Progenitor cell of endocrine pancreas (in vitro differentiated cells): ENCODE measurements at places on chromosomes 4 and X. TPM values are rescaled to one million over a fixed set of nuclear protein-coding genes. Genes with fewer than 3 reads are reported as not detected.

GRCh38 chr4:41217020-41217333 is 2.6 kb upstream of the APBB2 start:
- peaks cover 3% of the 10 kb centered on the region for H3K27me3 ChIP-seq
- peak overlapping the region; percentile 85 for H3K4me3 ChIP-seq
- no peak for DNase-seq
- peaks cover 33% of the 10 kb centered on the region for H3K4me1 ChIP-seq
- no peaks in the 10 kb centered on the region for H3K36me3 ChIP-seq

GRCh38 chrX:135327299-135327698 is 18.0 kb downstream of the ETDC start:
- peaks cover 27% of the 10 kb centered on the region for H3K36me3 ChIP-seq
- H3K4me3 ChIP-seq = no peak overlapping the region
- DNase-seq = no peak
- H3K27ac ChIP-seq = no peak overlapping the region

The NHSL2 gene
- total RNA-seq = 3.4 and 4.8 TPM in 2 replicates

GRCh38 chr4:43835869-43836268 is 612.7 kb downstream of the KCTD8 start:
- H3K4me3 ChIP-seq = no peak overlapping the region
- DNase-seq = no peak
- H3K27ac ChIP-seq = no peak overlapping the region
- H3K27me3 ChIP-seq = no peaks in the 10 kb centered on the region
- H3K36me3 ChIP-seq = no peaks in the 10 kb centered on the region

DNA sequence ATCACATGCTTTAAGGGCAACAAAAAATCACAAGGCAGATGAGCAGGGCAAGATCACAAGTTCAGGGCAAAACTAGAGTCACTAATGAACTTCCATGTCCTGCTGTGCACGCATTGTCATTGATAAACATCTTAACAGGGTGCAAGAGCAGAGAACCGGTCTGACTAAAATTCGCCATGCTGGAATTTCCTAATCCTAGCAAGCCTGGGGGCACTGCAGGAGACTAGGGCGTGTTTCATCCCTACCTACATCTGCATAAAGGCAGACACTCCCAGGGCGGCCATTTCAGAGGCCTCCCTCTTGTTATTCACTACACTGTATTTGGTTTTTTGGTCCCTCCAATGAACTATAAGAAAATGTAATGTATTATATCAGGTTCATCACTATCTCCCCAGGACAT is 203.6 kb downstream of the ARHGEF9 start:
- no peak overlapping the region for H3K4me3 ChIP-seq
- no peak for DNase-seq
- no peaks in the 10 kb centered on the region for H3K36me3 ChIP-seq
- no peaks in the 10 kb centered on the region for H3K4me1 ChIP-seq
- no peak overlapping the region for H3K27ac ChIP-seq

- no peak overlapping the region for H3K4me3 ChIP-seq
- no peaks in the 10 kb centered on the region for H3K36me3 ChIP-seq
- H3K4me1 ChIP-seq = peaks cover 3% of the 10 kb centered on the region
- no peak overlapping the region for H3K27ac ChIP-seq
- H3K27me3 ChIP-seq = peaks cover 82% of the 10 kb centered on the region
Measured at GRCh38 chr4:56658528-56658927, 22.6 kb downstream of the HOPX start.

The GPRASP2 gene
- total RNA-seq = 10.0 and 11.4 TPM in 2 replicates

The PWWP3B gene
- total RNA-seq = 1.4 and 1.7 TPM in 2 replicates

The ADAMTS3 gene
- 0.89 and 1.2 TPM in 2 replicates for total RNA-seq

The KCND1 gene
- total RNA-seq = 8.0 and 8.2 TPM in 2 replicates

GRCh38 chrX:32137525-32137924 is 1065.7 kb upstream of the FTHL17 start:
- no peaks in the 10 kb centered on the region for H3K4me1 ChIP-seq
- H3K4me3 ChIP-seq = no peak overlapping the region
- H3K36me3 ChIP-seq = no peaks in the 10 kb centered on the region
- H3K27ac ChIP-seq = no peak overlapping the region
- peak; percentile 28 for DNase-seq

DNA sequence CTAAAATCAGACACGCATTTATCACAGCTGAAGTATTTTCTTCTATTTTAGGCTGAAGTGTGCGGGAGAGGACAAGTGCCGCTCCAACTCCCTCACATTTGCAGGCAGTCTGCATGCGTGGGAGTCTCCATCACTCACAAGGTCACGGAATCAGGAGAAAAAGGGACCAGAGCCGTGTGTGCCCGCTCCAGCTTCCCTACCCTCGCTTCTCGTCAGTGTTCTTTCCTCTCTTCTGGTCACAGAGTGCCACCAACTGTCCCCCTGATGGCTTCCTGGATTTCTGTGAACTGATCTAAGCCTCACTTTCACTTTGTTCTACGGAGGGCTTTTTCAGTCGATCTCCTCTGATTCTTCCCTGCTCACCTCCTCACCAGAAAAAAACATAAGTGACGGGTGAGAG is 407.4 kb upstream of the AADAT start:
- no peaks in the 10 kb centered on the region for H3K4me1 ChIP-seq
- no peak overlapping the region for H3K27ac ChIP-seq
- H3K36me3 ChIP-seq = no peaks in the 10 kb centered on the region
- DNase-seq = no peak
- no peaks in the 10 kb centered on the region for H3K27me3 ChIP-seq

The TENM3 gene
- total RNA-seq = 40.4 and 51.9 TPM in 2 replicates

The MOSPD2 gene
- total RNA-seq = 8.4 and 10.1 TPM in 2 replicates

GRCh38 chrX:129360175-129360574 is 163.1 kb downstream of the SMARCA1 start:
- peaks cover 4% of the 10 kb centered on the region for H3K4me1 ChIP-seq
- peak; percentile 31 for DNase-seq
- no peak overlapping the region for H3K4me3 ChIP-seq
- H3K27ac ChIP-seq = no peak overlapping the region

- no peak for DNase-seq
- H3K4me3 ChIP-seq = no peak overlapping the region
- peaks cover 30% of the 10 kb centered on the region for H3K4me1 ChIP-seq
- peak overlapping the region; percentile 91 for H3K27ac ChIP-seq
Measured at GRCh38 chr4:134622199-134622598, 420.6 kb upstream of the PABPC4L start.

DNA sequence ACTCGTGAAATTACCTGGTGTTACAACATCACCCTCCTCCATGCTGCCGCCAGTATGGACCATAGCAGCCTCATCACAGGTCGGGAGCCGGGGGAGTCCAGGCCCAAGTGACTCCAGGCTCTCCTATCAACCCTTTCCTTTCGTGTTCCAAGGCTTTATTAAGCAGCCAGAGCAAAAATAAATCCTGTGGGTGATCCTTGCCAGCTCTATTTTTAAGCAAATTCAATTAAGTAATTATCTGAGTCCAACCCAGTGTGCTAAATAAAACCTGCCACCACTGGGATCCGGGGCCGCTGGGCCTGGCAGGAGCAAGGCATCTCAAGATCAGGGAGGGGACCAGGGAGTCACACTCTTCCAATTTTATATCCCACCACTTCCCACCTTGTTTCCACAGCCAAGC is 80.7 kb upstream of the PRPS1 start:
- peaks cover 4% of the 10 kb centered on the region for H3K4me1 ChIP-seq
- H3K27me3 ChIP-seq = peaks cover 4% of the 10 kb centered on the region
- no peak overlapping the region for H3K27ac ChIP-seq
- H3K36me3 ChIP-seq = no peaks in the 10 kb centered on the region

The ADGRG2 gene
- total RNA-seq = 0.81 and 1.4 TPM in 2 replicates

The FMR1NB gene
- total RNA-seq = not detected in 2 replicates

DNA sequence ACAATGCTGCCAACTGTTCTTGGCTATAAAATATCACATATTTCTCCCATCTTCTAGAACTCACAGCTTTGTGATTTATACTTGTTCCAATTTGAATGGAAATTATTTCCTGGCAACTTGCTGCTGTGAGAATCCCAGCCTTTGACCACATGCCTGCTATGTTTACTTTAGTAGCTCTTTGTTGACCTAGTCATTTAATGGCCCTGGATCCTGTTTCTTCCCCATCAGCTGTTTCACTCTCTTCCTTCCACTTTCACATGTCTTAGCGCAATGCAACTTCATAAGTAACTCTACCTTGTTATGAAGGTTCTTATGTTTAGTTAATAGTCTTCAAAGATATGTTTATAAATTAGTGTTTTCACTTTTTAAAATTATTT is 1973.6 kb upstream of the AGA start:
- H3K4me1 ChIP-seq = peaks cover 12% of the 10 kb centered on the region
- no peaks in the 10 kb centered on the region for H3K36me3 ChIP-seq
- peak overlapping the region; percentile 19 for H3K27ac ChIP-seq
- no peak for DNase-seq

- DNase-seq = no peak
- H3K27ac ChIP-seq = peak overlapping the region; percentile 96
- peak overlapping the region; percentile 81 for H3K4me3 ChIP-seq
- H3K36me3 ChIP-seq = peaks cover 3% of the 10 kb centered on the region
- peaks cover 52% of the 10 kb centered on the region for H3K4me1 ChIP-seq
- no peaks in the 10 kb centered on the region for H3K27me3 ChIP-seq
Measured at GRCh38 chr4:153207027-153207426, 2.8 kb downstream of the TRIM2 start.

The ZFYVE28 gene
- total RNA-seq = 1.6 and 3.3 TPM in 2 replicates

- H3K36me3 ChIP-seq = no peaks in the 10 kb centered on the region
- H3K27me3 ChIP-seq = no peaks in the 10 kb centered on the region
- H3K4me1 ChIP-seq = no peaks in the 10 kb centered on the region
- no peak for DNase-seq
- no peak overlapping the region for H3K27ac ChIP-seq
Measured at GRCh38 chr4:26284536-26284935, 36.3 kb upstream of the RBPJ start.

DNA sequence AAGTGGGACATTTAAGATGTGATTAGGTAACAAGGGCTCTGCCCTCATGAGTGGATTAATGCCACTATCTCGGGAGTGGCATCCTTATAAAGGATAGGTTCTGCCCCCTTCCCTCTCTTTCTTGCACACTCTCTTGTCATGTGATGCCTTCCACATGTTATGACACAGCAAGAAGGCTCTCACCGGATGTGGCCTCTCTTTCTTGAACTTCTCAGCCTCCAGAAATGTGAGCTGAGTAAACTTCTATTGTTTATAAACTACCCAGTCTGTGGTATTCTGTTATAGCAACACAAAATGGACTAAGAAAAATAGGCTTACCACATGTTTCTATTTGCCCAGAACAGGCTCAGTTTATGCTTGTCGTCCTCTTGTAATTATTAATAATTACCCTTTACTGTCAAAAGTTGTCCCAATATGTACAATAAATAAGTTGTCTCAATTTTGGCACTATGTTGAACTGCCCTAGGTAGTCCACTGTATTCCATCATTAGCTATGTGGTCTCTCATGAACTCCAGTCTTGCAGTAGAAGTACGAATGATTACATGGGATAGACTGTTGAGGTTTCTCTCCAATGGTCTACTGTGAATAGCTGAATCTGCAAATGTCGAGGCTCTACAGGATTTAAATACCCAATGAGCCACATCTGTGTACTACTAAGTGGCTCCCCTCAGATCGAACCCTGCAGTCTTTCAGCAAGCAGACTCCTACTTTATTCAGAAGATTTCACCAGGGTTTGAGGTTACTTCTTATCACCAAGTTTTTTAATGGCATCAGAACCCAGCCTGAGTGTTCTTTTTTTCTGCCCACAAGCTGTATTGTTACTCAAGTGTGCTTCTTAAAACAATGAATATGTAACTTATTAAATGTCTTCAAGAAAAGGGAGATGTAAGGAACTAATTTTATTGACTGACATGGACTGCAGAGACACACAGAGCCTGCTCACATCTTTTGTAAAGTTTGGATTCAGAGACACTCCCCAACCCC is 102.0 kb upstream of the LEF1 start:
- H3K36me3 ChIP-seq = no peaks in the 10 kb centered on the region
- H3K4me3 ChIP-seq = no peak overlapping the region
- H3K27me3 ChIP-seq = no peaks in the 10 kb centered on the region
- DNase-seq = no peak
- no peak overlapping the region for H3K27ac ChIP-seq
- peaks cover 5% of the 10 kb centered on the region for H3K4me1 ChIP-seq

DNA sequence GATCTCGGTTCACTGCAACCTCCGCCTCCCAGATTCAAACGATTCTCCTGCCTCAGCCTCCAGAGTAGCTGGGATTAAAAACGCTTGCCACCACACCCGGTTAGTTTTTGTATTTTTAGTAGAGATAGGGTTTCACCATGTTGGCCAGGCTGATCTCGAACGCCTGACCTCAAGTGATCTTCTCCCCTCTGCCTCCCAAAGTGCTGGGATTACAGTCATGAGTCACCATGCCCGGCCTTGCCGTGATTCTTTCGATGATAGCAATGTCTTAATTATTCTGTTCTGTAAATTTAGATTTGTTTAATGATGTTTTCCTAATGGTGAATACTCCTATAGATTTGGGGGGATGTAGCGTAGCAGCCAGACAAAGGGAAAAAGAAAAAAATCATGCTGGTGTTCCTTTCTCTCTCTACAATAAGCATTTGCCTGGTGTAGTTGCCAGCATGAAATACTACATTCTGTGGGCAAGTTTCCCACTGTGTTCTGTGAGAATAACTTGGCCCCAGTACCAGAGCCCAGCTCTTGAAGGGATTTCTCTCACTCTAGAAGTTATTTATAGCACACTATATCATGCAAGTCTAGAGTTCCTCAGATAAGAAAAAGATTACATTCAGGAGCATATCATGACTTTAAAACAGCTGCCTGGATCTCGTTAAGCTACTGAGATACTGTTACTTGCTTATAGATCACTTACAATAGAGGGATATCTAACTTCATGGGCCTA is 15.4 kb downstream of the NIPAL1 start:
- H3K4me1 ChIP-seq = peaks cover 25% of the 10 kb centered on the region
- H3K4me3 ChIP-seq = no peak overlapping the region
- H3K27ac ChIP-seq = no peak overlapping the region

- H3K4me1 ChIP-seq = peaks cover 12% of the 10 kb centered on the region
- H3K27ac ChIP-seq = peak within 1 kb of the TSS; percentile 92
- no peaks in the 10 kb centered on the region for H3K36me3 ChIP-seq
- peak within 1 kb of the TSS; percentile 79 for H3K4me3 ChIP-seq
- DNase-seq = peak; percentile 91
- H3K27me3 ChIP-seq = no peaks in the 10 kb centered on the region
Measured at GRCh38 chr4:174828845-174829701, at the start of gene GLRA3. TSS of gene GLRA3 (minus strand) at chr4:174829247. CDS start at chr4:174828811, 436 bp downstream.

GRCh38 chrX:68833448-68833805 is 4.6 kb downstream of the EFNB1 start:
- H3K4me1 ChIP-seq = peaks cover 17% of the 10 kb centered on the region
- H3K27me3 ChIP-seq = no peaks in the 10 kb centered on the region
- H3K27ac ChIP-seq = no peak overlapping the region
- H3K4me3 ChIP-seq = no peak overlapping the region
- H3K36me3 ChIP-seq = peaks cover 3% of the 10 kb centered on the region
- DNase-seq = no peak

DNA sequence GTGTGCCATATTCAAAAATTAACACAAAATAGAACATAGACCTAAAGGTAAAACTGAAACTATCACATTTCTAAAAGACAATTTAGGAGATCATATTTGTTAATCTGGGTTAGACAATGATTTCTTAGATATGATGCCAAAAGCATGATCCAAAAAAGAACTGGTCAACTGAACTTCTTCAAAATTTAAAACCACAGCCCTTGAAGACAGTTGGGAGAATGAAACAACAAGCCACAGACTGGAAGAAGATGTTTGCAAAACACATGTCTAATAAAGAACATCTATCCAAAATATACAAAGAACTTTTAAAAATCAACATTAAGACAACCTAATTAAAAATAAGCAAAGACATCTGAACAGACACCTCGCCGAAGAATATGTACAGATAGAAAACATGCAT is 19.5 kb downstream of the COMMD8 start:
- no peak overlapping the region for H3K27ac ChIP-seq
- no peak overlapping the region for H3K4me3 ChIP-seq
- DNase-seq = no peak
- peaks cover 2% of the 10 kb centered on the region for H3K4me1 ChIP-seq
- H3K36me3 ChIP-seq = peaks cover 6% of the 10 kb centered on the region

- H3K36me3 ChIP-seq = peaks cover 45% of the 10 kb centered on the region
- no peak for DNase-seq
- no peak overlapping the region for H3K4me3 ChIP-seq
- H3K27me3 ChIP-seq = no peaks in the 10 kb centered on the region
Measured at GRCh38 chr4:39510348-39510929, 16.8 kb downstream of the UGDH start.
